ENCODE measurements at places on chromosomes 3 and 15.

- DNase-seq, result no peak
Measured at GRCh38 chr15:46708226-46708625, 1009.1 kb upstream of the SEMA6D start.

- DNase-seq, result no peak
Measured at GRCh38 chr15:86164232-86164898, 84.7 kb downstream of the AGBL1 start.

- no peak for DNase-seq
Measured at GRCh38 chr3:28840976-28841376, 439.9 kb upstream of the RBMS3 start.

GRCh38 chr3:47645551-47645950 is 66.9 kb upstream of the CSPG5 start:
- DNase-seq, result no peak

DNA sequence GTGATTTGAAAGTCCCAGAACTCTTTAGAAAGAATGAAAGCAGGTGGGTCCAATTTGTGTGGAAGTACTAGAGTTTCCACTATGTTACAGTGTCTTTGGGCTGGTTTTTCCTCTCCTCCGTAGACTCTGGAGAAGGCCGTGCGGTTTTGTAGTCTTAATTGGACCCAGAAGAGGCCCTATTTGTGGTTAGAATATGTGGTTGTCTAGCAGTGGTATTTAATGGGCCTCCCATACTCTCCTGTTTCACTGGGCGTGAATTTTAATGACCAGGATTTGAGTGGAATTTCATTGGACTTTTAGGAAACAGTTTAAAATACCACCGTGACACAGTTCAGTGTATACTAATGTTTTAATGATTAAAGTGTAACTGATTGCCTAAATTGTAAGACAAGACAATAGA is 182.3 kb downstream of the BBX start:
- peak; percentile 57 for DNase-seq

GRCh38 chr3:19596408-19596807 is 337.6 kb downstream of the EFHB start:
- DNase-seq, result no peak

DNA sequence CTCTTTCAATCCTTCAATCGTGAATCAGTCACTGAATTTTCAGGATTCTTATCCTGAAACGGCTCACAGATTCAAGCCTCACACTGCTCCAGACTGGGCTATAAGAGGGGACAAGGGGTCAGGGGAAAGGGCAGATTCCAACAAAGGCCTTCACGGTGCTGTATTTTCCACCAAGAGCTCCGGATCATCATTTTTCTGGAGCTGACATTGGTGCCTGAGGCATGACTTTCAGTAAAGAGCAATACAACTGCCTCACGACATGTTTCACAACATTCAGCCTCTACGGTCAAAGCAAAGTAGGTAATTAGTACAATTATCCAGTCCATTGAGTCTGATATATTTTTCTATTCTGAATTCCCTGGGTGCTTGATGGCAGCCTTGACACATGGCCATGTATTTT is 185.0 kb upstream of the PRICKLE2 start:
- DNase-seq, result no peak

DNA sequence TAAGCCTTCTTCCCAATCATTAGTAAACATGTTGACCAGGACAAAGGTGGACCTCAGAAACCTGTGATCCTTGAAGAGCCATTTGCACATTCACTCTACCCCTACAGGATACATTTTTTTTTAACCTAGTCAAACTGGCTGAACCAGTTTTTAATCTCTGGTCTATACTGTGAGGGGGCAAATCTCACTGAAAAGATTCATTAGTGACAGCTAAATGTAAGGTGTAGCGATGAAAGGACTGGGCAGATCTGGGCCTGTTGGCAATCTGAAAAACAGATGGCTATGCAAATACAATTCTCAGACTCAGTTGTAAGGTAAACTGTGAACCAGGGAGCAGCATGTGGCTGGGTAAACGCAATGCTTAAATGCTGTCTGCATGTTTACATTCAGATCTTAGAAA is 75.6 kb upstream of the SNTN start:
- DNase-seq, result no peak

- DNase-seq, result no peak
Measured at GRCh38 chr3:155448531-155448930, 155.0 kb upstream of the STRIT1 start.

- DNase-seq, result no peak
Measured at GRCh38 chr15:69616558-69616957, 163.9 kb downstream of the RPLP1 start.

GRCh38 chr3:9402410-9403228 is 5.2 kb downstream of the SETD5 start:
- DNase-seq, result no peak

DNA sequence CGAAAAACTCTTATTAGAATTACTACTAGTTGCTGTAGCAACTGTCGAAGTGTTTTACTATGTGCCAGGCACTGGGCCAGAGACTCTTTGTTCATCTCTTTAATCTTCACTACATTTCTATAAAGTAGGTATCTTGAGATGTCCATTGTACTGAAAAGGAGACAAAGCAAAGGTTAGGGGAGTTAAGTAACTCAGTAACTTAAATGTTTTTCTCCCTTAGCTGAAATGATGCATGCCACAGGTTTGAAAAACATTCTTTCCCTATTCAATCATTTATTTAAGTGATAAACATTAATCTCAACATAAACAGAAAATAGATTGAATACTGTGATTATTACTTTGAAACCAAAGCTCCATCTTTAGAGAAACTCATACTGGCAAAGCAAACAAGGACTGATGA is 776.2 kb downstream of the FHIT start:
- no peak for DNase-seq

GRCh38 chr3:94246171-94246570 is 183.3 kb downstream of the NSUN3 start:
- DNase-seq, result no peak

GRCh38 chr15:100236981-100237720 is 104.6 kb downstream of the ADAMTS17 start:
- DNase-seq, result no peak

GRCh38 chr3:11635680-11636393 is 7.9 kb downstream of the VGLL4 start:
- no peak for DNase-seq

GRCh38 chr15:95149036-95149435 is 917.7 kb downstream of the MCTP2 start:
- no peak for DNase-seq

DNA sequence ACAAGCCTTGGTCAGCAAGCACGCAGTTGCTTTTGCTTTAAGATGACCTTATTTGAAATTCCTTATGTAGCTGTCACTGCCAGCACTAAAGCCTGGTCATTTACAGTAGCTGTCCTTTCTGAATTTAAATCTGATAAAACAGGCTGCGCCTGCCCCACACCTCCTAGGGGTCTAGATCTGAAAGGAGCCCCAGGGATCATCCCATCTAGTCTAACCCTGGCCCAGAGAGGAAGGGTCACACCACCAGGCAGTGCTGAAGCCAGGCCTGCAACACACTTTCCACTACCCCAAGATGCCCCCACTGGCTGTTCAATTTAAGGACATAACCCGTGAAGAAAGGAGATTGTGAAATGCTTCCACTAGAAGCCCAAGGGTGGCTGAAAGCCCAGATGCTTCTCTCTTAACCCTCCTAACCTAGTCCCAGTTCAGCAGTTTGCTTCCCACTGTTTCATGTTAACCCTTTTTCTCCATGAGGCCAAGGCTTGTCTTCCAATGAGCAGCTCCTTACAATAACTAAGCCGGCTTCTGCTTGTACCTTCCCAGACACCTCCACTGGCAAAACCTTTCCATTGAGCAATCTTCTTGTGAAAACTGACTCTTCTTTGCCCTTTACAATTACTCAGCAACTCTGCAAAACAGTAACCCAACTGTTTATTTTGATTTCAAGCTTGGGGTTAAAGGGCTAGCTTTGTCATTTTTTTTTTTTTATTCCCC is 198.9 kb upstream of the LPP start:
- peak; percentile 82 for DNase-seq

DNA sequence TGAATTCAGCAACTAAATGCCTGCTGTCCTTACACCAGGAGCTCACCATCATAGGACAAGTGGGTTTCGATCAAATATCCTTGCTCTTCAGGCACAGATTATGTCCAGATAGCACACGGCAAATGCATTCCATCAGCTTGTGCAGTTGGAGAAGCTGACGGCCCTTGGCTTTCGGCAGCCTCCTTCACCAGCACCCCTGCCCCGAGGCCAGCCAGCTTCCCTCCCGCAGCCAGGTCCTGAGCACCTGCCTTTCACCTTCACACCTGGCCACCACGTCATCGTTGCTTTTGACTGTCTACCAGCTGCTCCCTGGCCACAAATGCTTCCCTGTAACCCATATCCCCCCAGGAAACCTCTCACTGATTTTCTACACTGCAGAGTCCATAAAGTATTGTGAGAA is 355.5 kb downstream of the OCA2 start:
- no peak for DNase-seq

- no peak for DNase-seq
Measured at GRCh38 chr15:33055962-33056361, 138.6 kb downstream of the FMN1 start.

DNA sequence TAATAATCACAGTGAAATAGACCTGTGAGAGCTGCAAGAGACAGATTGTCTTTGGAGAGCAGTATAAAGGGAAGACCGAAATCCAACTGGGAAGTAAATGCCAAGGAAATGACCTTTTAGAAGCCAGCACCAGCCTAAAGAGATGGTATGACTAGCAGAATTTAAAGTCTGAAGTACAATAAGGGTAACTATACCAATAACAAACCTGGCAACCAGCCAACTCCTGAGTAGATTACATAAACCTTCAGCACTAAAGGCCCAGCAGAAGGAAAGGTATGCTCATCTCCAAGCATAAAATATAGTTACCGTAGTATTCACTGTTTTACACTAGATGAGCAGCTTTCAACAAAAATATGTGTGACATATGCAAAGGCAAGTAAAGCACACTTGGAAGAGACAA is 155.1 kb upstream of the SATB1 start:
- DNase-seq, result no peak

DNA sequence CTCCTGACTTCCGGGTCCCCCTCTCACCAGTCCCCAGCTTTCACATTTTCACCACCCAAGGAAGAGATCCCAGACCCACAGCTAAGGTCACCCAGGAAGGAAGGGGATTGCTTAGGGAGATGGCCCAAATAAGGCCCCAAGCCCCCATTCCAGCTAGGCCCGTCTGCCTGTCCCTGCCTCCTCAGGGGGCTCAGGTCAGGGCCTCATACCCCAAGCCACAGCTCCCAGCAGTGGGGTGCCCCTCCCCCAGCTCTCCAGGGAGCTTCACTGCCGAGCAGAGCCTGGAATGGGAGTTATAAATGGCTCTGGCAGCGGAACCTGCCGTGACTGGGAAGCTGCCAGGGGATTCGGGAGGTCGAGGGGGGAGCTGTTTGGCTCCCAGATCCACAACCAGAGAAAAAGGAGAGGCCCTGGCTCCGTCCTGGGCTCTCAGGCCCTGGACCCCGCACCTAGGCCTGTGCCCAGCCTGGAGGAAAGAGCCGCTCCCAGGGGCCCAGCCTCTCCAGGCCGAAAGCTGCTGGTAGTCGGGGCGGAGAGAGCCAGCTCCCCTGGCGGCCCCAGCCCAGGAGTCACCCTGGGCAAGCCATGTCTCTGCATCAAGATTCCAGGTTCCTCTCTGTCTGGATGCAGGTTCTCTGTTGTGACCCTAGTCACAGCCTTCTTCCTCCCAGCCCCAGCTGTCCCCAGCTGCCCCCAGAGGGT is 550 bp downstream of the CCDC9B start:
- DNase-seq, result no peak

DNA sequence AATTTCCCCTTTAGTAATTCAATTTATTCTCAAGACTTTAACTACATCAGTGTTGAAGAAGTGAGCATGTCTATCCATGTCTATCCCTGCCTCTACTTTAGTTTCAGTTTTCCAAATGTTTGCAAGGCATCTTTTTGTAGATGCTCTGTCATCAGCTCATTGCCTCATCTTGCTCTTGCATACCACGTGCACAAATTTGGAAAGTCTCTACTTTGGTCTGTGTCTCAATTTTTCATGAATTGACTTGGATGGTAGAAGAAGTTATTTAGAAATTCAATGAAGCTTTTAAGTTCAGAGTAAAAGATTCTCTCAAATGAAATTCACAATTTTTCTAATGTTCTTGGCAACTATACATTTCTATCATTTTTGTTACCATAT is 55.3 kb downstream of the CLDN1 start:
- DNase-seq, result no peak

DNA sequence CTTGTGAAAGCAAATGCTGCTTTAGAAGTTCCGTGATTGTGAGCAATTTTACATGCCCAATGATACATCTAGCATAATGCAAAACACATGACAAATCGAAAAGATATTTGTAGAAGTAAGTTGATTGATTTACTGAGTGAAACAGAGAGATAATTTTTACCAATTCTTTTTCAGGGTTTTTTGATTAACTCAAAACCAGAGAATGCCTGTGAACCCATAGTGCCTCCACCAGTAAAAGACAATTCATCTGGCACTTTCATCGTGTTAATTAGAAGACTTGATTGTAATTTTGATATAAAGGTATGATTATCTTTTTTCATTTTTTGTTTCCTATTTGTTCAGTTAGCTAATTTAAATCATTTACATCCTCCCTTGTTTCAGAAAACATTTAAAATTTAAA is 58.8 kb downstream of the RNF13 start:
- no peak for DNase-seq

DNA sequence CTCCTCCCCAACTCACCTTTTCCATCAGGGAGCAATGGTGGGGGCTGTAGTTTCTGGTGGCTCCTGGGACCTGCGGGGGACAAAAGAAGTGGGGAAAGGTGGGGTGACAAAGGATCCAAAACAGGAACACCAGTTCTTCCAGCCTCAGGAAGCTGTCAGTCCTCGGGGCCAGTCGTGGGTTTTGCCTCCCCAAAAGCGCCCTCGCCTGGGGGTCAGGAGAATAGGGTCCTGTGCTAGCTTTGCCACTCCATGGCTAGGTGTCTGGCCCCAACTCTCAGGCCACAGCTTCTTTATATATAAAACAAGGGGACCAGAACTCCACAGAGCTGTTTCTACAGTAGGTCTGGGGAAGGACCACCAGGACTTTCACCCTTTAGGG is 4.0 kb downstream of the CCDC9B start:
- DNase-seq, result no peak

DNA sequence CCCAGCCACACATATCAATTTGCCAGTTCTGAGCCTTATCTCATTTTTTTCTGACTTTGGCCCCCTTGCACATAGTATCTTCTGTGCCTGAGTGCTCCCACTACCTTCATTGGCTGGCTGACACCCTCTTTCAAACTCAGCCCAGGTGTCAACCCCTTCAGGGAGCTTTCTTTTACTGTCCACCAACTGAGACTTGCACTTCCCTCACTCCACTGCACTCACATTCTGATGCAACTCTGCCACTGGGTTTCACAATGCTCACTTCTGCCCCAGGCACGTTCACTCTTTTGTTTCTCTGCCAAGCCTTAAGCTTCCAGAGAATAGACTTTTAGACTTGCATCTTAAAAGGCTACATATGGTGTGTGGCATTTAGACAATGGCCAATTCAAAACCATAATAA is 101.5 kb upstream of the CBLB start:
- DNase-seq, result peak; percentile 81

GRCh38 chr3:151452841-151453240 is 8.0 kb downstream of the IGSF10 start:
- DNase-seq, result no peak
